ENCODE measurements at places on chromosomes 7 and 10.

DNA sequence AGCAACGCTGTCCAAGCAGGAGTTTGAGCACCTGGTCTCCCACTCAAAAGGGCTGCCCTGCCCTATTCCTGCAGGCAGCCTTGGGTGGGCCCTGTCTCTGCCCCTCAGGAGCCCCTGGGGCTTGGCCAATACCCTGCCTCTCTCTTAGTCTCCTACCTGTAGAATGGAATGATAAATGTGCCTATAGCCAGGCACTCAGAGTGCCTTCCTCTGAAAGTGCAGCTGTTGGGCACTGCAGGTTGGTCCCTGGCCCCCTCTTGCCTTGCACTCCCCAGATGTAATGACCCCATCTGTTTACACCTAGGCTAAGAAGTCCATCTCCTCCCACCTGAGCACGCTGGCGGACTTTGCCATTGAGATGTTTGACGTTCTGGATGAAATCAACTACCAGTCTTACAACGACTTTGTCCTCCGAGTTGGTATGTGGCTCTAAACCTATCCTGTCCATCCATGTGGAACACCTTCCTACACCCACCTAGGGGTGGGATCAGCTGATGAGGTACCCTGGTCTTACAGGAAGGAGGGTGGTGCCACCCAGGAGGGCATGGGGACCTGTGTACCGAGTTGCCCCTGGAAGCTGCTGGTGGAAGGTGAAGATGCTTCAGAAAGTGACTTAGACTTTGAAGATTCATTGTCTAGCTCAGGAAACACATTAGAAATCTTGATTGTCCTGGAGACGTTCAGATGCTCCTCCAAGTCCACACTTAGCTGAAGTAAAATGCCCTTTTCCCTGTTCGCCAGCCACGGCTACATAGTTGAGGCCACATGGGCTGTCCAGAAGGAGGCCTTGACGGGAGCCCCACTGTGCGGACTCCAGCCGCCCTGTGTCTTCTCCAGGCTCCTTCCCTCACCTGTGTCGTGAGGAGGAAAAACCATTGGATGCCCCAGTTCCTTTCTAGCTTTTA lies 134.1 kb downstream of the ADCY1 start:
- DNase-seq, result no peak

DNA sequence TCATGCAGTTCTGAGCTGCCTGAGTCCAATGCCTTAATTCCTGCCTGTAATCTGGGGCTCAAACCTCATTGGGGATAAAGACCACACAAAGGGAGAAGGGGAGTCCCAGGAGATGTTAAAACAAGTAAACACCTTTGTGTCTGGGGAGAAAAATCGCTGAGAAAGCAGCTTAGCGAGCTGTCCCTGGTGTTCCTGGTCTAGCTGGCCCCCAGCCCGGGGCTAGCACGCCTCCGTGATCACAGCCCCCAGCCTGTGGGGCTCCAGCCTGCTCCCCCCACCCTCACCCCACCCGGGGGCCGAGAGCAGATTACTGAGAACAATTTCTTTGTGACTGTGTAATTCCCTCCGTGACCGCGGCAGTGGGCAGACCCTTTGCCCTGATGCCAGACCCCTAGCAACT lies 24.8 kb downstream of the DPCD start:
- DNase-seq, result no peak

GRCh38 chr10:124244256-124244877 lies 151.0 kb upstream of the CHST15 start:
- DNase-seq, result no peak

DNA sequence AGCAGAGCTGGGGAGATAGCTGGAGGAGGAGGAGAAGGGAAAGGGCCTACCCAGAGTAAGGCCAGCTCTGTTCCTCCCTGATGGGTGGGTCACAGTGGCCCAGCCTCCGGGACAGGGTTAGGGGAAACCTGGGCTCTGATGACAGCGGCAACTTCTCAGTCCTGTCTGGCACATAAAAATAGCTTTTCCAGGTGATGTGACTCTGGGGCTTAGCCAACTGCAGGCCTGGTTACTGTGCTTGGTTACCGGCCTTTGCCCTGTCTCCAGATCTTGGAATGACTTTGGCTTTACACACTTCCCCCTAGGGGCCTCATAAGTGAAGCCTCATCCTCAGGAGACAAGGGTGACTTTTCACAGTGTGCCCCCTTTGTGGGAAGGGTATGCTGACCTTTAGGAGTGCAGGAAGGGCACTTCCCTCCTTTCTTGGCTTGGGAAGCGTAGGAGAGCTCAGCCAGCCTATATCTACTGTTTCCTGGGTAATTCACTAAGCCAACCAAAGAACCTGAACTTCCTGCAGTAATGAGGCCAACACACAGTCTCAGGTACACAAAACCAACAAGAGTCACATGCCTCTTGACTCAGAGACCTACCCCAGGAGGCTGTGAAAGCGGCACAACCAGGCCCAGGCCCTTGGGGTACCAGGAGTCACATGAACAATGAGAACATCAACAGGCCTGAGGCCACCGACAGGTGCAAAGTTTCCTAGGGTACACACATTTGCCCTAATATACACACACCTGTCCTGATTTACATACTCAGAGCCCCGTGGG lies 11.7 kb upstream of the HILPDA start:
- no peak for DNase-seq

- DNase-seq, result no peak
These were observed 254.2 kb upstream of the ZNF32 start for GRCh38 chr10:43902842-43903241.

- no peak for DNase-seq
These were observed 626 bp upstream of the BMS1 start for GRCh38 chr10:42781893-42782445.

- no peak for DNase-seq
These were observed 65.9 kb upstream of the A1CF start for GRCh38 chr10:50951365-50951764.

DNA sequence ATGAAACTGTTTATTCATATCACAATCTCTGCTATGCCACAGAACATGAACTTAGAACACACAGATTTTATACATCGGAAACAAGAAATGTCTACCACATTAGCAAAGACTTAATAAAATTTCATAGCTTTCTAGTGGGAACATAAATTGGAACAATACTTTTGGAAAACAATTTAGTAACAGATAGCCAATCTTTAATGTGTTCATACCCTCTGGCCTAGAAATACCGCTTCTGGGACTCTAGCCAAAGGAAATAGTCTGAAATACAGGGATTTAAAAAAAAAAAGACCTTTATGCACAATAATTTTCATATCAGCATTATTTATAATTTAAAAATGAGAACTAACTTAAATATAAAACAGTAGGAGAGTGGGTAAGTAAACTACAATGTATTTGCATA lies 168.5 kb downstream of the PLXNA4 start:
- no peak for DNase-seq

DNA sequence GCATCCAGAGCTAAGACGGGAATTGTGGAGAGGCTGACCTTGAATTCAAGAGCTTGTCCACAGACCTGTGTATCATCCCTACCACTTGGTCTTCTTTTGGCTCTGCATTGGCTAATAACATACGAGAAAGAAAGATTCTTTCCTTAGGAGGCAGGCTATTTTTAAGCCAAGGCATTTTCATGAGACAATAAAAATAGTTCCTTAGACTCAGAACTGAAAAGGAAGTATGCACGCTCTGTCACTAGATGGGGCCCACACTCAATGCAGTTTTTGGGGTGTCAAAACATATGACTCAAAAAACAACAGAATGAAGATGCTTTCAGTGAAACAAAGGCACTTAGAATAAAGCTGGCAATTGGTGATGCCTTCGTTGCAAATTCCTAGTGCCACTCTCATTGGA lies 265.9 kb upstream of the DGKB start:
- no peak for DNase-seq

DNA sequence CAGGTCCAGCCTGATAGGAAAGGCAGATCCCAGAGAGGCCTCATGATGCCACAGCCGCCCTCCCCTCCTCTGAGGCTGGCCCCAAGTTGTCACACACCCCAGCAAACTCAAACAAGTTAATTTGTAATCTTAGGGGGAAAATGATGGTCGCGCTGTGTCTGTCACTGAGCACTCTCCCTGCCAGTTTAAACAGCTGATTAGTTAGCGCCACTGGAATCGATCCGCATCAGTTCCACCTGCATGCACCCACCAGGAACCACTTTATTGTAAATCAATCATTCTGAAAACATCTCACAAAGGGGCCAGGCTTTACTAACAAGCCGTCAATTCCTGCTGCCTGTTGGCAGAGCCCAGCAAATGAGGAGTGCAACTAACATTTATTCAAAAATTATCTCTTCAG lies 870.9 kb downstream of the KCNMA1 start:
- no peak for DNase-seq

DNA sequence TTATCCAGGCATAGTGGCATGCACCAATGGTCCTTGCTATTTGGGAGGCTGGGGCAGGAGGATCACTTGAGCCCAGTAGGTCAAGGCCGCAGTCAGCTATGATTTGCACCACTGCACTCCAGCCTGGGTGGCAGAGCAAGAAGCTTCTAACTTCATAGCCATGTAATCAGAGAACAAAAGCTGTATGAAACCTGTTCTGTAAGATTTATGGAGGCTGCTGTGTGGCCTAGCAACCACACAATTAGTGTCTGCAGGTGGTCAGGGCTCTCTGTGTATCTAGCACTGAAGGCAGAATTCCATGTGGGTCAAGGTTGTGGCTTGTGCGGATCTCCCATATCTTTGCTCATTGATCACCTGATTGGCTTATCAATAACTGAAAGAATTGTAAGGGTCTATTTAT lies 221.5 kb upstream of the FOXK1 start:
- DNase-seq, result peak; percentile 54

DNA sequence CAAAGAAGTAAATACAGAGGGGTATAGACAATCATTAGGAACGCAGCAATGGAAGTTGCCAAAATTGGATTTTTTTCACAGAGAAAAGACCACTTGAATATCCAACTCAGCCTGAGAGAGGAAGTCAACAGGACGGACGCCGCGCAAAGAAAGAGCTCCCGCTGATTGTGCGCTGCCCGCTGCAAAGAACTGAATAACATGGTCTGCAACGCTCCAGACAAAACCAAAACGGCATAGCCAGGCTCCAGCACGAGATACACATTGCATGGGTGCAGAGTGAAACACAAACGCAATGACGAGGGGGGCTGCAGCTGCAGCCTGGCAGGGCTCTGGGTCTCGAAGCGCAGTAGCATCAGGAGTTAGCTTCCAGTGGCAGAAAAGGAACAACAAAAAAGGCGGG lies 113.9 kb upstream of the MGMT start:
- no peak for DNase-seq

GRCh38 chr10:112565434-112566053 lies 118.5 kb downstream of the VTI1A start:
- no peak for DNase-seq

DNA sequence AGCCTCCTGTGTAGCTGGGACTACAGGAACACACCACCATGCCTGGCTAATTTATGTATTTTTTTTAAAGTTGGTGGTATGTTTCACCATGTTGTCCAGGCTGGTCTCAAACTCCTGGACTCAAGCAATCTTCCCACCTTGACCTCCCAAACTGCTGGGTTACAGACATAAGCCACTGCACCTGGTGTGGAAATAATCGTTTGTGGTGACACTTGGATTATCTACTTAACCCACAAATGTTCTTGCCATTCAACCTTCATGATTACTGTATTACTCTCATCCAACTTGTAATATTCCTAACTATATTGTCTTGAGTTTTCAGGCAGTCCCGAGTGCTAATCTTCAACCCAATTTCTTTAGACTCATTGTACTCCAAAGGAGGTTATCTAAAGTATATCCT lies 9.6 kb upstream of the SRGN start:
- no peak for DNase-seq

GRCh38 chr10:28331066-28331465 lies 28.2 kb upstream of the MPP7 start:
- DNase-seq, result no peak

DNA sequence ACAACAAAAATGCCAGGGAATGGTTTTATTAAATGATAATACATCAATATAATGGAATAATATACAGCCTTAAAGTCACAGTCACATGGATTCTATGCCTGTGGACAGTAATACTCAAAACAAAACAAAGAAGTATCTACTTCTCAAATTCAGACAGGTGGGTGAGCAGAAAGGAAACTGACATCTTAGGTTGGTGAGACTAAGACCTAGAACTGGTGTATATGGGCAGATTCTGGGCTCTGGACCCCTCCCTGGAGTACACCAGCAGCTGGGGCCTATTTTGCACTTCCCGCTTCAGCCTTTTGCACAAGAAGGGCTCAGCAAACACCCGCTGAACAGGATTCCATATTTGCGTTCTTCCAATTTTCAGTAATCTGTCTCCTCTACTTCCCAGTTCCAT lies 5.4 kb upstream of the FIS1 start:
- no peak for DNase-seq

- no peak for DNase-seq
These were observed 269.8 kb upstream of the HGF start for GRCh38 chr7:82039621-82040020.

- no peak for DNase-seq
These were observed 42.1 kb downstream of the ASB4 start for GRCh38 chr7:95527776-95528250.

DNA sequence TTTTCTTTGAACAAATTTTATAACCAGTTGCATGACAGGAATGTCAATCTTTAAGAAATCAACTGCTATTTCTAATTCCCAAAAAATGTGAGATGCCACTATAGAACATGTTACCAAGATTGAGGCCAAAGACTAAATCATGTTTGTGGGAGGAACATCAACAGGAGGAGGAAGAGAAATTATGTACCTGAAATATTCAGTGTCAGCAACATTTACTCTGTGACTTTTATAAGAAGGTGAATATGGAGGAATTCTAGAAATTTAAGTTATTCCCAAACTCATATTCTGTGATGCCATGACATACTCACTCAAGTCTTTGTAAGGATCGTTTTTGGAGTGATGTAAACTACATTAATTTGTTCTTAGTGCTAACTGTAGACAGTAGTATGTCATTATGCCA lies 408.4 kb downstream of the SH2D4B start:
- no peak for DNase-seq

DNA sequence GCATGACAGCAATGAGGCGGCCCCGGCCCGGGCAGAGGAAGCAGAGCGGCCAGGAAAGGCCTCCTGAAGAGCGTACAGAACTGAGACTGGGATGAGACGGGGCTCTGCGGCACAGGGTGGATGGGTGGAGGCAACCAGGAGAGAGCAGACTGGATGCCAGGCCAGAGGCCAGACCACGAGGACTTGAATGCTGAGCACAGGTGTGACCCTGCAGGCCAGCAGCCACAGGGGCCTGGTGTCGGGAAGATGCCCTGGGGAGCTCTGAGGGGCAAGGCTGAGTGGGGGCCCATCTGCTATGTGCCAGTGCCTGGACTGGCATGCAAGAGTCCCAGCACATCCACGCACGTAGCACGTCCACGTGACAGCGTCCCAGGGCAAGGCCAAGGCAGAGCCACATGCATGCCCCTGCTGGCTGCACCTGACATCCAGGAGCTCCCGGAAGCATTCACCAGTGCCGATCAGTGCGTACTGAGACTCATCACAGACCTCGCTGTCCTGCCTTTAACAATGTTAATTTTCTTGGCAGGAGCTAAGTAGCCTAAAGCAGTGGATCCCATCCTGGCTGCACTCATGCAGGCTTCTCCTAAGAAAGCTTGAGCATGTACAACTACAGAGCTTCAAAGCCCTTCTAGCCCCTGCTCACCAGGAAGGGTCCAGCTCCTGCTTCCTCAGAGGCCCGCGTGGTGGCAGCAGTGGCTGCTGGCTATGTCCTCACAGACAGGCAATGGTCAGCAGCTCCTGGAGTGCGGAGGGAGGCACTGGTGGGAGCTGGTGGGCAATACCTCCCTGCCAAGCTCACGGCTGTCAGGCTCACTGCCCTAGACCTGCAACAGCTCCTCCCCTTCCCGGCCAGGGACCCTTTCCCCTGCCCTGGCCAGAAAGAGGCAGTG lies 18.0 kb downstream of the GRID1 start:
- no peak for DNase-seq

- no peak for DNase-seq
These were observed 140.7 kb upstream of the AGK start for GRCh38 chr7:141410353-141411000.

- DNase-seq, result no peak
These were observed 110.1 kb downstream of the CCNY start for GRCh38 chr10:35446439-35446838.

All from NCI-H187 treated with DMSO at 0.1 percent for 48 hours (cell line).